A172 (cell line): ENCODE measurements at places on chromosomes 6 and 20. TPM values are rescaled to one million over a fixed set of nuclear protein-coding genes. Genes with fewer than 3 reads are reported as not detected.

BIRC7 gene
- 0.19 TPM in 1 of 2 replicates, not detected in the other for total RNA-seq

ZNF311 gene
- 0.72 and 1.2 TPM in 2 replicates for total RNA-seq

SLC32A1 gene
- total RNA-seq: not detected in 2 replicates

SLX4IP gene
- 5.7 and 5.9 TPM in 2 replicates for total RNA-seq

XKR7 gene
- total RNA-seq: not detected in 2 replicates

DSP gene
- 39.5 and 40.9 TPM in 2 replicates for total RNA-seq

PTPRK gene
- total RNA-seq: 41.8 and 44.1 TPM in 2 replicates

EPHA7 gene
- total RNA-seq: not detected in 2 replicates

ARMC12 gene
- total RNA-seq: 0.24 and 0.55 TPM in 2 replicates

HLA-DRB5 gene
- total RNA-seq: not detected in 2 replicates

NUDT3 gene
- 12.8 and 13.1 TPM in 2 replicates for total RNA-seq

FAM217A gene
- total RNA-seq: not detected in 2 replicates
